ENCODE measurements at places on chromosomes 13 and 19.

- no peak for DNase-seq
These were observed 9.4 kb downstream of the SAMD4B start for GRCh38 chr19:39351537-39352064.

- DNase-seq = no peak
These were observed 16.0 kb upstream of the EMC10 start for GRCh38 chr19:50460161-50460765.

GRCh38 chr13:47216176-47216822 lies 319.4 kb upstream of the HTR2A start:
- DNase-seq = no peak

DNA sequence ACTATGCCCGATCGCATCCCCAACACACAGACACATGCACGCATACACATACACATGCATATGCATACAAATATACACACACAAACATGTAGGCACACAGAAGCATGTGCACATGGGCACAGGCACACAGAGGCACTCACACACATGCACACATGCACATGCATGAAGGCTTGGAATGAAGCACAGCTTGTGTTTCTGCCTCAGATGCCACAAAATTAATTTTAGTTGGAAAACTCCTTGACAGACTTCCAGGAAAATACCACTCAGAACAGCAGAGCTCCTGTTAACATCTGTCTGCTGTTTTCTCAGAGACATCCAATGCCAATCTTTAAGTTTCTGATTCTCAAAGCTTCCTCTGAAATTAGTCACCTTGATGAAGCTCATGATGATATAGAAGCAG lies 532.7 kb downstream of the RFC3 start:
- DNase-seq = no peak

DNA sequence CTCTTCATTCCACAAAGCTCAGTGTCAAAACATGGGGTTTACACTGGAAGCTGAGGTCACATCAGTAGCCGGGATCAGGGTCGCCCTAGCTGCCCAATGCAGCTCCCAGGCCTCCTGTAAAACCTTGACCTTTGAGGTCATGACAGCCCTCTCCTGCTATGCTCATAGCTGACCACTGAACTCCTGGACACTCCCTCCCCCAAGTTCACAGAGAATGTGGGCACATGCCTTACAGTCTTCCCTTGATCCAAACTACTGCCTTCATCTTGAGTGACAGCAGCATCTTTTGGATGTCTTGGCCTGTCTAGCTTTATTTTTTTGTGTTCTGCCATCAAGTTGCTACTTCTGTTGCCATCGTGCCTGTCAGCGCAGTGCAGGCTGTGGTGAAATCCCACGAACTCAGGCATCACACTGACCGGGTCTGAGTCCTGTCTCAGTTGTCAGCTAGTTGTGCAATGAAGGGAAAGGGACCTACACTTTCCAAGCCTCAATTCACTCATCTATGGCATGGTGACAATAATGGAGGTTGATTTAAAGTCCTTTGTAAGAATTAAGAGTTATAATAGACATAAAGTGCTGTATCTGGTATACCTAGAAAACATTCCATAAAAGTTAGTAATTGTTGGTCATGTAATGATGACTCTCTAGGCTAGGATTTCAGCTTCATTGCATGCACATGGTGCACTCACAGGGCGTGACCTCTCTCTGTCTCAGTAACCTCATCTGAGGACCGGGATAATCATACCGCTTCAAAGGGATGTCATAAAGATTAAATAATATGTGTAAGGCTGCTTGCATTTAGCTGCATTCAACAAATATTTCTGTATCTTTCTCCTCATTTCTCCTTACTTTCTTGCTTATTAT lies 16.4 kb upstream of the ALOX5AP start:
- no peak for DNase-seq

- DNase-seq = no peak
These were observed 471.4 kb downstream of the MYO16 start for GRCh38 chr13:109100705-109101304.

DNA sequence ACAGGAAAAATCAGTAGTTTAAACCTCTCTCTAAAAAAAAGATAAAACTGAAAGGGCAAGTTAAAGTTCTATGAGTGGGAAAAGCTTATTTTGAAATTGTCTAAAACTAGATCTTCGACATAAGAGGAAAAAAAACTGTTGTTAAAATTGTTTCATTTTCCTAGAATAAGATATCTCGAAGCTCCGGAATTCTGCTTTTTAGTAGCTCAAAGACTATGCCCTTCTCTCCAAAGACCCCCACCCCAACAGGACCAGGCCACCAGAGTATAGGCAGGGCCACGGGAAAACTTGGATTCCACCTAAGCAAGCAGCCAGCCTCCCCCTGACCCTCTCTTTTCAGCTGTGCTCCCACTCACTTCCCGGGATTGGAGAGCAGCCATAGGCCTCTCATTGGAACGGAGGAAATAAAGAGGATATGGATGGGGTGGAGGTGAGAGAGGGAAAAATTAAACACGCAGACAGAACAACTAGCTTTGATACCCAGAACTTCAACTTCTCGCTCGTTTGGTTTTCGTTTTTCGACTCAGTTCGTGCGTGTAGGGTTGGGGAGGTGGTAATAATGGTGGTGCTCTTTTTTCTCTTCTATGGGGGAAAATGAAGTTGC lies 3.0 kb downstream of the POU4F1 start:
- DNase-seq = no peak
